ENCODE measurements at places on chromosomes 5 and 9.

DNA sequence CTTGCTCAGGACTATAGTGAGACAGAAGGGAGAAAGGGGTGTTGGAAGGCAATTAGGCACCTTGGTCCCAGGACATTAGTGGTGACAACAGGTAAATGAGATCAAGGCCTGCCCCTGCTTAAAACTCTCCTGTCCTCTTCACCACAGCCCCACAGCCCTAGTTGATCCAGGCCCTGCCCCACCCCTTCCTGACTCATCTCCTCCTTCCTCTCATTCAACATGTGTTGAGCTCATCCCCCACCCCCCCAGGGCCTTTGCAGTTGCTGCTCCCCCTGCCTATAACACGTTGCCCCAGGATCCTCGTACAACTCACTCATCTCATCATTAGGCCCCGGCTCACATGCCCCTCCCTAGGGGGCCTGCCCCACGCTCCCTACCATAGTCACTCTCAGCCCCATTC lies 66.8 kb downstream of the TSPAN17 start:
- no peak for DNase-seq

GRCh38 chr5:67149951-67150523 lies 46.6 kb downstream of the CD180 start:
- DNase-seq = no peak

- no peak for DNase-seq
These were observed 18.7 kb downstream of the INIP start for GRCh38 chr9:112699230-112699629.

GRCh38 chr5:125112196-125112595 lies 365.8 kb upstream of the ZNF608 start:
- DNase-seq = no peak

- no peak for DNase-seq
These were observed 31.5 kb upstream of the ZFAND5 start for GRCh38 chr9:72396247-72397091.

GRCh38 chr9:125405938-125406809 lies 144.5 kb downstream of the GAPVD1 start:
- DNase-seq = no peak

- DNase-seq = no peak
These were observed 837 bp upstream of the AHRR start for GRCh38 chr5:320524-321229.

GRCh38 chr9:33076046-33077004 lies at the start of gene SMU1:
Gene SMU1, minus strand, starts transcription at chr9:33076674. Its CDS starts 66 bp downstream, at chr9:33076608.
- peak; percentile 89 for DNase-seq

GRCh38 chr5:580436-580835 lies 31.7 kb upstream of the CEP72 start:
- DNase-seq = no peak

GRCh38 chr5:1504069-1504595 lies 19.6 kb downstream of the LPCAT1 start:
- no peak for DNase-seq

- DNase-seq = no peak
These were observed 135.0 kb downstream of the STARD4 start for GRCh38 chr5:111377306-111377705.

- no peak for DNase-seq
These were observed 21.9 kb downstream of the DYNC2I2 start for GRCh38 chr9:128634651-128635262.

DNA sequence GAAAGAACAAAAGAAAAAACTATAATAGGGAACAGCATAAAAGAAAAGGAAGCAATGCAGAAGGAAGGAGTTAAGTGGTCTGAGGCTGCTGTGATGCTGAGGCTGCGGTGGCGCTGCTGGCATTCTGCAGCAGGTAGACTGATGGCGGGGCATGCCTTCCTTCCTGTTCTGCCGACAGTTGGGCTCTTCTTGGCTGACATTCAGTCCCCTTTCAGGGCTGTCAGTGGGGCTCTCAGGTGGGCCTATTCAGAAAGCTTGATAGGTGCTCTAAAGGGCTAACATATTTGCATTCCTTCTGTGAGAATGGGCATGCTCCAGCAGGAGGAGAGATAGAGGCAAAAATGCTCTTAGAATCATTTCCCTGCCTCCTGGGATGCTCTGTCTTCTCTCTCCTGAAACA lies 5.1 kb upstream of the CLINT1 start:
- peak; percentile 44 for DNase-seq

- DNase-seq = no peak
These were observed 55.5 kb downstream of the PRRC1 start for GRCh38 chr5:127572930-127573329.

DNA sequence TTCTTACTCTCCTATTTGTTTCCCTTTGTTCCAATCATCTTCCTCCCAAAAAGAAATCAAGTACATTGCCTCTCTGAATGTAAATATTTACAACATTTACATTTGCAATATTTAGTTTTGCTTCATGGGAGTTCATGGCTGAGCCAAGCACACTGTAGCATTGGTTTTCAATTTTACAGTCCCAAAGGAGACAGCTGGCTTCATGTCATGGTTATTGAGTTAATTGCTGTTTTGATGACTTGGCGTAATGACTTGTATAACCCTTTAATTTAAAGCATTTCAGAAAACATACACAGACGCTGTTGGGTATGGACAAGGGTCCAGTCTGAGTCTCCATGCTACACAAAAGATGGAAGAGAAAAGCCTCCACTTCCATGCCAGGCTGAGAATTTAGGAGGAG lies 25.6 kb upstream of the VLDLR start:
- no peak for DNase-seq

DNA sequence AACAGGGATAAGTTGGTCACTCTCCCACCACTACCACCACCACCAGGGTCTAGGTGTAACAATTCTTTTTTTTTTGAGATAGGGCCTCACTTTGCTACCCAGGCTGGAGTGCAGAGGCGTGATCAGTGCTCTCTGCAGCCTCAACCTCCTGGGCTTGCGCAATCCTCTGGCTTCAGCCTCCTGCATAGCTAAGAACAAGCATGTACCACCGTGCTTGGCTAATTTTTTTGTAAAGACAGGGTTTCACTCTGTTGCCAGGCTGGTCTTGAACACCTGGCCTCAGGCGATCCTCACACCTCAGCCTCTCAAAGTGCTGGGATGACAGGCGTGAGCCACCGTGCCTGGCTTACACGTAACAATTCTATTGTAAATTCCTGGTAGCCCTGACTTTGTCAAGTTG lies 27.5 kb downstream of the CORO2A start:
- DNase-seq = no peak

DNA sequence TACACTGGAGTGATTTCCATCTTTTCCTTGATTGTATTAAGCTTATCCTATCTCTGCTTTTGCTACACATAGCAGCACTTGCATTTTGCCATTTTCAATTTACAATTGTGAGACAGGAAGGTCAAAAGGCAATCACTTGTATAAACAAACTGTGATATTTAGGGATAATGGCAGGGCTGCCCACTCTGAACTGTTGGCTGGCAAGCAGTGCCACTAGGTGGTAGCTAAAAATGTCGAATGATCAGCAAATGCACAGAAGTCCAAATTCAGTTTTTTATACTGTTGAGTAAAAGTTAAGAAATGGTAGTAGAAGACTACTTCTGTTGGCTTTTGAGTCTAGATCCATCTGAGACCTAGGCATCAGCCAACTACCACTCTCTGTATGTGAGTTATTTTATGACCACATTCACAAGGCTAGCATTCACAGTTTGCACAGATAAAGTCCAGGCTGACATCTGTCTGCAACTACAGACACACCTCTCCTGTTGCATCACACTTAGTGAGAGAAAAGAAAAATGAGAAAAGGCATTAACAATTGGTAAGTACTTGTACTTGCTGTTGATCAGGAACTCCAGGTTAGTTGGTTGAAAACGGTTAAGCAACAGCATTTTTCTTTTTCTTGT lies 108.8 kb upstream of the ASTN2 start:
- DNase-seq = no peak

- no peak for DNase-seq
These were observed 28.1 kb downstream of the GPX3 start for GRCh38 chr5:151048526-151048925.

- DNase-seq = peak; percentile 70
These were observed at the start of gene SARDH for GRCh38 chr9:133737774-133738639. Gene SARDH, minus strand, starts transcription at chr9:133738352. Its CDS starts 4,179 bp downstream, at chr9:133734173.

DNA sequence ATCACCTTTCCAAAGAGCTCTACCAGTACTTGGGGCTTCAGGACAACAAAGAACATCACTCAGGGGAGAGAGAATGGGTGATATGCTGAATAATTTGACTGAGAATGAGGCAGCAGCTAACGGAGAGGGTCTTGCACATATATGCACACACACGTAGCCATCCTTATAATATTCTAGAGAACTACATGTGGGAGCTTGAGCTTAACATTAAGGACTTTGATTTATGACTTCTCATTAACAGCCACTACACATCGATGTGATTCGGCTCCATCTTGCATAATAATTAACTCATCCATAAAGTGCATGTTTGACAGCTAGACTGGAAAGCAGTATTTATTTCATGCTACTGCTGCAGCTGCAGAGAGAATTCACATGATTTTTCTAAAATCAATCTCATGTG lies 163.4 kb downstream of the RAB3C start:
- DNase-seq = no peak

DNA sequence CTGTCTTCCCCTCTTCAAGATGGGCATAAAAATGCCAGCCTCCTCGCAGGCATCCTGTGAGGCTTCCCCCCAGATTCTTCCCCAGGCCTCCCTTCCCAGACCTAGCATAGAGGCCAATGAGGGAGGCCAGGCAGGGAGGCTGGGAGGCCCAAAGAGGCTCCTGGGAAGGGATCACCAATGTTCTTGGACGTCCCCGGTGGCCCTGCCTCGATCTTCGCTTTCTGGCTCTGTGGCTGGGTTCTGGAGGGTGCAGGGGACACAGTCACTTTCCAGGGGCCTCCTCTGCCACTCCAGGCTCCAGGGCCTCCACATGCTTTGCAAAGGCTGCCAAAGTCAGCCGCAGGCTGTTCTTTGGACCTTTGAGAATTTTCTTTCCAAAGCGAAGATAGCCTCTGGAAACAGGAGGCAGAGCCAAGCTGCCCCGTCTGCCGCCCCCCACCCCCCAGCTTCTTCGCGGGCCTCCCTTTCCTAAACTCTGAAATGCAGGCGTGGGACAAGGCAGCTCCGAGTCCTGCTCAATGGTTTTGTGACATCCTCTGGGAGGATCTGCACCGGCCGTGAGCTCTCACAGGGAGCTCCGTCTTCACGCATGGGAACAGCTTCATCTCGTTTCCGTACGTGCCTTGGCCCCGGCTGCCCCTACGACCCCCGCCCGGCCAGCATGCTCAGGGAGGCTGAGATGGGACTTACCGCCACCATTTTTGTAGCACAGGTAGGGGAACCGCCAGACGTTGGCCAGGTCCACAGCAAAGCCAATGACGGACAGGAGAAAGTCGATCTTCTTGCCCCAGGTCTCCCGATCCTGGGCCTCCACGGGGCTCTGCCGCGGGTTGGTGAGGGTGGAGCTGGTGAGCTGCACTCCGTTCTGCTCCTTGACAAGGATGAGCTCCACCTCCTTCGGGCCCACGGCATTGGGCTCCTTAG lies 2.8 kb downstream of the SLC6A3 start:
- DNase-seq = no peak

GRCh38 chr5:112059579-112060135 lies 302.7 kb upstream of the NREP start:
- no peak for DNase-seq

DNA sequence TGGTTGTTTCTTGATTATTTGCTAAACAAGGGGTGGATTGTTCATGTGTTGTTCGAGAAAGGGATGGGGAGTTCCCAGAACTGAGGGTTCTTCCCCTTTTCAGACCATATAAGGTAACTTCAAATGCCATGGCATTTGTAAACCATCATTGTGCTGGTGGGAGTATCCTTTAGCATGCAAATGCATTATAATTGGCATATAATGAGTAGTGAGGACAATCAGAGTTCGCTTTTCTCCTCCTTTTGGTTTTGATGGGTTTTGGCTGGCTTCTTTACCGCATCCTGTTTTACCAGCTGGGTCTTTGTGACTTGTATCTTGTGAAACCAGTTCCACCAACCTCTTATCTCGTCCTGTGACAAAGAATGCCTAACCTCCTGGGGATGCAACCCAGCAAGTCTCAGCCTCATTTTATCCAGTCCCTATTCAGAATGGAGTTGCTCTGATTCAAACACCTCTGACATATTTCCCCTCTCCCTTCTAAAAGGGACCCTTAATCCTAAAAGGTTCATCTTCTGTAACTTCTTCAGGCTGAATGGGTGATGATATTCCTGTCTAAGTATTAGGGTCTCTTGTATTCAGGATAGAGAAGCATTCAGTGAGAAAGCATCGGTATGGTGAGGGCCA lies 8.7 kb upstream of the FBN2 start:
- DNase-seq = no peak

DNA sequence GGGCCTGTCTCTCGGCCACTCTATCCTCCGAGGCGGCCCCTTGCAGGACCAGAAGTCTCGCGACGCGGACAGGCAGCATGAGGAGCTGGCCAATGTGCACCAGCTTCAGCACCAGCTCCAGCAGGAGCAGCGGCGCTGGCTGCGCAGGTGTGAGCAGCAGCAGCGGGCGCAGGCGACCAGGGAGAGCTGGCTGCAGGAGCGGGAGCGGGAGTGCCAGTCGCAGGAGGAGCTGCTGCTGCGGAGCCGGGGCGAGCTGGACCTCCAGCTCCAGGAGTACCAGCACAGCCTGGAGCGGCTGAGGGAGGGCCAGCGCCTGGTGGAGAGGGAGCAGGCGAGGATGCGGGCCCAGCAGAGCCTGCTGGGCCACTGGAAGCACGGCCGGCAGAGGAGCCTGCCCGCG lies 283.5 kb downstream of the ARHGEF28 start:
- DNase-seq = no peak

DNA sequence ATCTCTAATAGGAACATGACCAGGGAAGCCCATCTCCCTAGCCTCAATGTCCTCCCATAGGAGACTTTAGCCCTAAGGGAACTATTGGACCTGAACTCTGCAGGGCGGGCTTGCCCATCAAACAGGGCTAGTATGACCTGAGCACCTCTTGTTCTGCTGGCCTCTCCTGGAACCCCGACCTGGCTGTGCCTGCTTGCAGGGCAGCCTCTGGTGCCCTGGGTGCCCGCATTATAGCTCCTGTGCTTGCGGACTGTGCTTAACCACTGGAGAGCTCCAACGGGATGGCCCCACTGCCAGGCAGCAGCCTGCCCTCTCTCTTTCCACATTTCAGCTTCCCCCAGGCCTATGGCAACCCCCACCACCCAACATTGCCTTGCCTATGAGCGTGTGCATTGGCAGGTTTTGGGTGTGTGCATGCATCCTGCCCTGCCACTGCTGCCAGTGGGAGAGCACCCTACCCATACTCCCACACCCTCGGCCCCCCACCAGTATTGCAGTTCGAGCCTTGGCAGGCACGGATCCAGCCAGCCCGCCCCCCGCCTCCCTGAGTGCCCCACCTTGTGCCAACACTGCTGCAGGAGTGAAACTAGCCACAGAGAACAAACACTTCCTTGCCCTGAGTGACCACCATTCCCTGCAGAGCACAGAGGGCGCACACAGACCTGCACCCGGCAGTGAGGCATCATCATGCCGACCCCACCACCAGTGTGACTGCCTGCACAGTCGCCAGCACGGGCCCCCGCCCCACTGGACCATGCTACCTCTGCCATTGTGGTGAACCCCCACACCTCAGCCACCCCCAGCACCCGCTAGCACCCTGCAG lies 1123.8 kb upstream of the CDH6 start:
- no peak for DNase-seq

GRCh38 chr9:89690334-89690912 lies 85.6 kb downstream of the GADD45G start:
- no peak for DNase-seq

All from CD8-positive, alpha-beta T cell (primary cell).